ENCODE measurements at places on chromosomes 11 and 22.

DNA sequence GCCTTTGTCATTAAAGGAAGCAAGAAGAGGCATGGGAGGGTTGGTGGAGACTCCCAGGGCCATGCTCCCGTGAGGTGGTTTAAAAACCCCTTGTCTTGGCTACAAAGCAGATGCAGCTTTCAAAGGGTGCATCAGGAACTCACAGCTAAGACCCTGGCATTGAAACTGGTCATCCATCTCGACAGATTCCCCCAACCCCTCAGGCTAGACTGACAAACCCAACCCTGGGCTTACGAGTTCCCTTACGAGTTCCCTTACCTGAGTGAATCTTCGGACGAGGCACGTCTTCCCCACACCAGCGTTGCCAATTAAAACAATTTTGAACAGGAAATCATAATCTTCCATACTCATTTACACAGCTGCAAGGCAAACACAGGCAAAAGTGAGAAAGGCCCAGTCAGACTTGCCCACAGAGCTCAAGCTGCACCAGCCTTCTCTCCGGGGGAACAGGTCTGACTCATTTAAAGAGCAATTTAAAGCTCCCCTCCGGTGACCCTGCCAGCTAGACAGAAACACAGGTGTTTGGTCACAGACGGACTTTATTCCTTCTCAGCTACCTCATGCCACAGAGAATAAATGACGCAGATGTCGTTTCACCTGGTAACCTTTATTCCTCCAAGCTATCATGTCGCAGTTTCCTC lies 74.6 kb downstream of the RAB30 start:
- no peak for DNase-seq

DNA sequence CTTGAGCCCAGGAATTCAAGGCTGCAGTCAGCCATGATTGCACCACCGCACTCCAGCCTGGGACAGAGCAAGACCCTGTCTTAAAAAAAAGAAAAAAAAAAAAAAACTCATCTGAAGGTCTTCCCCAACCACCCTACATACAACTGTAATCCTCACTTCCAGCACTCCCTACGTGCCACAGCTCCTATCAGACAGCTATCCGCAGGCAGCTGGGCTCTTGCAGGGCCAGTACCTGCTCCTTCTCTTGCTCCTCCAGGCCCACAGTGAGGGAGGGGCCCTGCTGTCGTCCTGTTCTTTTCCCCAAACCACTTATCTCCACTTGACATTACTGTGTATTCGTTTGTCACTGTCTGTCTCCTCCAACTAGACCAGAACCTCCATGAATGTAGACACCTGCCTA lies 156.1 kb upstream of the NECTIN1 start:
- no peak for DNase-seq

DNA sequence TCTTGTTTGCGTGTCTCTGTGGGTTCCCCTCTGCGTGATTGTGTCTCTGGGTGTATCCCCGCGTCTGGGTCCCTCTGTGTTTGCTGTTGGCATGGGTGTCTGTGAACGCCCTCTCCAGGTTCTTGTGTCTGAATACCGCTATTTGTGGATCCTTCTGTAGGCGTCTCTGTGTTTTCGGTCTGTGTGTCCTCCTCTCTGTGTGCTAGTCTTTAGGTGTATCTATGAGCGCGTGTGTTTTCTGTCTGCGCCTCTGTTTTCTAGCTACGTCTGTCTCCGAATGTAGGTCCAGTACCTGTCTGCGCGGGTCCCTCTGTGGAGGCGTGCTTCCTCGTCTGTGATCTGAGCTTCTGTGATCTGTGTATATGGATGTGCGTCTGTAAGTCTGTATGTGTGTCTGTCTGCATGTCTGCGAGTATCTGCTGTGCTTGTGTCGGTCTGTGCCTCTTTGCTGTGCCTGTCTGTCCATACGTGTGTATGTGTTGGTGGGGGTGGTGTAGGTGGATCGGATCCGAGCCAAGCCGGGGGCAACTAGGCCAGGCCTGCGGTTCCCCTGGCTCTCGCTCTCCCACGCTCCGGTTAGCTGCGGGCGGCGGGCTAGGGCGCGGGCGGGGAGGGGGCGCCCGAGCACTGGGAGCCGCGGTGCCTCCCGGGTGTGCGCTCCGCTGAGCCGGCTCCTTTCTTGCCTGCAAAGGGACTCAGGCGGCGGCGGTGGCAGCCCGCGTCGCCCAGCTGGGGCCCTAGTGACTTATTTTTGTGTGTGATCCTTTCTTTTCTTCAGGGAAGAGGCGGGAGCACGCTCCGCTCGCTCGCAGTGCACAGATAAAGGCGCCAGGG lies 105.3 kb upstream of the E2F8 start:
- DNase-seq: no peak

GRCh38 chr11:20110908-20111669 lies 49.2 kb downstream of the DBX1 start:
- no peak for DNase-seq

DNA sequence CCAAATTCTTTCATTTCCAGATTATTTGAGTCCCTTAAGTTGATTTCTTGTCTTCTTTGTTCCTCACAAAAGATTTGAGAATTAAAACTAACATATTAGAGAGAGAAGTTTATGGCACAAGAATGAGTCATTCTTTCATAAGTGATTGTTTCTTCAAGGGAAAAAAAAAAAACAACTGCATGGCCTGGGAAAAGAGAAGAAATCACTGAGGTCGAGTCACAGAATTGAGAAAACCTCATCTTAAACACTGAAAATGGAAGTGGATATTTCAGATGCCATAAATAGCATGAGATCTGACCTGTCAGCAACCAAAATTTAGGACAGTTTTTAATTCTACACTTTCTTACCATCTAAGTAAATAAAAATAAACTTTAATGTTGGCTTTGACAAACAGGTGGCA lies 87.2 kb downstream of the CWF19L2 start:
- no peak for DNase-seq

DNA sequence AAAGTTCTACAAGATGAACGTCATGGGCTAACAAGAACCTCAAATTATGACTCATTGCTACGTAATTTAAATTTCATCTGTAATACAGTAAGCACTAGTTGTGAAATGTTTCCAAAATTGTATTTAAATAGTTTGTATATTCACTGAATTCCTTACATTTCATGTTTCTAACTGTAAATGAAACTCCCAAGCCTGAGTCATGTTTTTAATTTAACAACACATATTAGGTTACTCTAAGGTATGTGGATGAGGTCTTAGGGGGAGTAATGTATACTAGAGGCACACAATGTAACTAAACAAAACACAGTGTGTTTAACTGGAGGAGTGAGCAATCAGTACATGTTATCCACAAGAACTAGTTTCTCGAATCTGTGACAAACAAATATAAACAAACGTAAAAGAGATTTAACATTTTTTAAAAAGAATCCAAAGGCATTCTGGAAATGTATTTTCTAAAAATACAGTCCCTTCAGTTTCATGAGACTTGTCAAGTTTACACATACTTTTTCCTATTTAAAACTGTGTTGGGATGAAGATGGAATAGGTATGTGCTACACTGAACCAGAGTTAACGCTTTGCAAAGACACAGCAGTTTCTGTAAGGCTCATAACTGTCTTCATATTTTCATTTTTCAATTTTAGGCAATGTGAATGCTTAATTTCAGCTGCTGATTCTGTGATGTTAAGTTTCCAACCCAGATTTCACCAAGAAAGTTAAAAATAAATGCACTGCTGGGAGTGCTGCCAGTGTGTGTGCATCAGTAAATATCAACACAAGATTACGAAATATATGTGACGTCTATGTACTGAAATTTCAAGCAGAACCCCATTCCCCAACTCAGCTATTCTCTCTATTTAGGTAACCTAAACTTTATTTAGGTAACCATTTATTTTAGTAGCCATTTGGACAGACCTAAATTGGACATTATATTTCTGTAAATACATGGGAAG lies 52.6 kb downstream of the PITPNB start:
- DNase-seq: no peak

GRCh38 chr11:27524155-27524554 lies 17.6 kb upstream of the LIN7C start:
- DNase-seq: no peak

- DNase-seq: no peak
These were observed 12.3 kb downstream of the LRP5 start for GRCh38 chr11:68324695-68325094.

GRCh38 chr11:27563201-27563600 lies 56.6 kb upstream of the LIN7C start:
- no peak for DNase-seq

- no peak for DNase-seq
These were observed 1.8 kb downstream of the AHNAK start for GRCh38 chr11:62544581-62545436.

DNA sequence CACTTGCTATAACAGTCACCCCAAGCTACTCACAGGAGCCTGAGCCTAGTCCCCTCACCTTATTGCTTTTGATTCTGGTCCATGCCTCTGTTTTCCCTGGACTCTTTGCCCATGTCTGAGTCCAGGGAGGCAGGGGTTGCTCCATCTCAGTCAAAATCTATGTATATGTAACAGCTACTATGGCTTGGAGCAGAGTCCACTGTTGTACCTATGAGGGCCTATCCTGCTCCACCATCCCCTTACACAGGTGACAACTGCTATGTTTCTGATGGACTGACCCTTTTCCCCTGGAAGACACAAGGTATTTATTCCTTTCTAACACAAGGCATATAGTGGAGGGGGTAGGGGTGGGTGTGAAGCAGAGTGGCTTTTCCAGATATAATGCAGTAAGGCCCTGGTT lies 119.6 kb downstream of the VPREB1 start:
- DNase-seq: no peak

GRCh38 chr11:13259374-13259773 lies 18.2 kb upstream of the BMAL1 start:
- no peak for DNase-seq

DNA sequence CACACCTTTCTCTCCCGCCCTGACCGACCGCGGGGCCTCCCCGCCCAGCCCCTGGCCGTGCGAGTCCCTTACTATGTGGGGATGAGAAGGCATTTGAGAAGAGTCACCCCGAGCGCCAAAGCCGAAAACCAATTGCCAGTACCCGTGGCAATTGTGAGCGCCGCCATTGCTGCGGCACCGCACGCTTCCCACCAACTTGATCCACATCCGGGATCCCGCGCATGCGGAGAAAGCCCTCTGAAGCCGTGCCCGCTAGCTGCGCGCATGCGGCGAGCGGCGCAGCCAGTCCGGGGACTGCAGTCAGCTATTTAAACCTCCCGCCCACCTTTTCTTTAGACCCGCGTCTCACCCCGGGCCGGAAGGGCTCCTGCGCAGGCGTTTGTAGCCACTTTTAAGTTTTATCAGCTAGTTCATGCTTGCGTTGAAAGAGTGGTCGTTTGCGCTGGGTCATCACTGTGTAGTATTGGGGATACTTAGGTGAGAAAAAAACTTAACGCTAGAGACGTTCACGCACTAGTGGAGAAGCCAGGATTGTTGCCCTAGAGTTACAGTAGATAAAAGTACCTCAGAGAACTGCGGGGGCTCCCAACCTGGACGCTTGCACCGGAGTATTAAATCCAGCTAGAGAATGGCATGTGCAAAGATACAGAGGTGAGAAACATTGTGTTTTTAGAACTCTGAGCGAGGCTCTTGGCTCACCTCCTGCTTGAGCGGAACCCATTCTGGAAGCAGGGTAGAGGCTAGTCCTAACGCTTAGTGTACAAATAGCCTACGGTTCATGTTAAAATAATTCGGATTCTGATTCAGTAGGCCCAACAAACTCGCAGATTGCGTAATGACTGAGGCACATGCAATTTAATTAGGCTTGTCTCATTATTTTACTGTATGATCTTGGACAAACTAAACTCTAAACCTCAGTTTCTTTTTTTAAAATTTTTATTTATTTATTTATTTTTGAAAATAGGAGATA lies at the start of gene ALG8:
Gene ALG8 (minus strand): TSS at position 205 of the 970 bp plus-strand sequence. CDS start 38 bp downstream, at position 167.
- peak; percentile 90 for DNase-seq

DNA sequence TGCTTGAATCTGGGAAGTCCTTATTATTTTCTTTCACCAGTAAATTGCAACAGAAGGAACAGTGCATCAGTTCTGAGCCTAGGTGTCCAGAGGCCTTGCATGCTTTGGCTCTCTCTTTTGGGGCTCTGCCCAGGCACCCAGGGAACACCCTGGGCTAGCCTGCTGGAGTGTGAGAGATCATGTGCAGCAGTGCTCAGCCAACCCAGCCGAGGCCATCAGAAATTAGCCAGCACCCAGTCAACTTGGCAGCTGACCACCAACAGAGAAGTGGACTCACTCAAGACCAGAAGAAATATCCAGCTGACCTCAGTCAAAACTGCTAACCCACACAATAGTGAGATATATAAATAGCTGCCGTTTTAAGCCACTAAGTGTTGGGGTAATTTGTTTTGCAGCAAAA lies 11.2 kb upstream of the P4HA3 start:
- no peak for DNase-seq

DNA sequence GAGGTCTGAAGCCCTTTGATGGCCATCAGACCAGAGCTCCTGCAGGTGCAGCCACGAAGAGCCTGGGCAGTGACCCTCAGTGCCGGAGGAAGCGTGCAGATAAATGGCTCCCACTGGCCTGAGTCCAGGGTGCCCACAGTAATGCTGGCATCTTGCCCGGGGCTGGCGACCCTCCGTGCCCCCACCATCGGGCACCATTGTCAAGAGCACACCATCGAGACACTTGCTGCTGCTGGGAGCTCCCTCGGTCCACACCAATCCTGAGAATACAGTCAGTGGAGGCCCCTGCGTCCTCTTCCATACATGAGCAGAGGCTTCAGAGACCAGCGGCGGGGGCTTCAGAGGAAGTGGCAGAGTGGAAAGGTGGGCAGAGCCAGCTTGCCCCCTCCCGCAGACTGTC lies 1448.3 kb downstream of the BRD1 start:
- no peak for DNase-seq

- DNase-seq: no peak
These were observed 72.6 kb upstream of the CLDN5 start for GRCh38 chr22:19596680-19597398.

GRCh38 chr22:28813772-28814518 lies 13.6 kb upstream of the XBP1 start:
- no peak for DNase-seq

DNA sequence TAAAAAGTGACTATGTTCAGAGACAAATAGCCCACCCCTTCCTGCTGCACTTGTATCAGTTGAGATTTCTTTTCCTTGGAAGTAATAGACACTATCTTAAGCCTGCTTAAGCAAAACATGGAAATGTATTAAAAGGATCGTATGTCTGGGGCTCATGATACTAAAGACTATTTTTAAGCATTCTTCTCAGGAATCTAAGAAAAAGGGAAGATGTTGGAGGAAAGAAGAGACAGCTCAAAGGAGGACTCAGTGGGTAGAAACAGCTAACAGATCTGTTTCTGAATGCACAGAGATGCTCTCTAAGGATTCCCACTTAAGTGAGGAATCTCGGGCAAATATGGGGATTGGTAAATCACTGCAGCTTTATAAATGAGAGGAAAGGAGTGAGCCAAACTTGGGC lies 62.5 kb downstream of the FAM76B start:
- no peak for DNase-seq

- no peak for DNase-seq
These were observed 4.2 kb downstream of the MRGPRF start for GRCh38 chr11:69008737-69009440.

Data from T-helper 17 cell (primary cell).